ENCODE measurements at places on chromosomes 6 and 20.

DNA sequence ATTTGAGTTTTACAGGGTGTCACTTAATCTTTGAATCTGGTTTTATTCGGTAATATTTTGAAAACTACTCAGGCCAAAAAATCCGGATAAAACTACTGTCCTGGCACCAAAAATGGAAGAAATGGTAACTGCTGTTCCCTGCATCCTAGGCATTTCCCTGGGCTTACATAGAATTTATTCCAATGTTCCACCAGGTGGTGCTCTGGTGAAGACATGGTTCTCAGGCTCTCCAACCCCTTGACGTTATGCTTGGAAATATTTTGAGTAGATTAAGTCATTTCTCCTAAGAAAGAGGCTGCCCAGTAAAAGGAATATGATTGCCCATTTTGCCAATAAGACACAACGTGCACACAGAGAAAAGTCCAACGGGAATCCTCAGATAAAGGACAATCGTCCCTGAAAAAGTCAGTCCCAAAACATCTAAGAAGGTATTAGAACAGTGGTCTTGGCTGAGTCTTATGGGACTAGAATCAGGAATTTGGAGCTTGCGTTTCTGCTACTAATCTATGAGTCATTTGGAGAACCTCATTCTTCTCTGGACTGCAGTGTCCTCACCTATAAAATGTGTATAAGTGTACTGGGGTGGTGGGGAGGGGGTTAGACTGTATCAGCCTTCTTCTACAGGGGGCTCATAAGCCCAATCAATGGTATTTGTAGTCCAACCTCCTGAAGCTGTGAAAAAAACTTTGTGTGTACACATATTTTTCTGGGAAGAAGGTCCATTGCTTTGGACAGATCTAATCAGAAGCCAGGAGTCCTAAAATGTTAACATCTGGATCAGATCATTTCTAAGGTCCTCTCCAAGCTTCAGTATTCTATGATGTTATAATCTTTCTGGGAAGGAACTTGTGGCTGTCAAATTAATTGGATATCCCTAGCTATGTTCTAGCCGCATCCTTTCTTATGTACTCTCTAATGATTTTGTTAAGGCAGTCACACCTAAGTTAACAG, 131.0 kb upstream of the BMP2 start:
- no peak for DNase-seq

GRCh38 chr6:11796829-11797228, 18.2 kb upstream of the ADTRP start:
- no peak for DNase-seq

- no peak for DNase-seq
Measured at GRCh38 chr6:120173250-120173649, 823.7 kb upstream of the MAN1A1 start.

DNA sequence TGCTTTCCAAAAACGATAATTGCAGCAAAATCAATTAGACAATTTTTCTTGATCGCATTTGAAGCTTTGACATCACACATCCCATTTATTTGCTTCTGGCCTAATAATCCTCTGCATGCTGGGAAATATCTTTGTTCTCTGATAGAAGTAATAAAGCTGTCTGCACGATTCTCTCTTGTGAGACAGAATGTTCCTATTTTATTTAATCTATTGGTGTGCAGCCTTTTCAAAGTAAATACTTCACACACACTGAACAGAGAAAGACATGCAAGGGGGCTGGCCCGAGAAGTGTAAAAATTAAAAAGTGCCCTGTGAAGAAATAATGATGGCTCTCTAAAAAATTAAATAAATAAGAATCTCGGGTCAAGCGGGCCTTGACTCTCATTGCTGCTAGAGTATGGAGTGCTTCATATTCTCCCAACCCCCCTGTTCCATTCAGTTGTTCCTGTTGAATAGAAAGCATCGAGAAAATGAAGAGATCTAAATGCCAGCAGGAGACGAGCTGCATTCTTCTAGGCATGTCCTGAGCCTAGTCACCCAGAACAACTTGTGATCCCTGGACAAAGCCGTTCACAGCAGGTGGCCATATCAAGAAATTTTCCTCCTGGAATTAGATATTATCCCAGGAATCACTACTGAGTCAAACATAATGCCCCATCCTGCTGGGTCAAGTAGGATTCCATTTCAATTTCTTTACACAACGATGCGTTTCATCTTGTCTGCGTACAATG, 625.9 kb upstream of the EPHA7 start:
- no peak for DNase-seq

- no peak for DNase-seq
Measured at GRCh38 chr6:90338409-90338808, 41.8 kb upstream of the BACH2 start.

DNA sequence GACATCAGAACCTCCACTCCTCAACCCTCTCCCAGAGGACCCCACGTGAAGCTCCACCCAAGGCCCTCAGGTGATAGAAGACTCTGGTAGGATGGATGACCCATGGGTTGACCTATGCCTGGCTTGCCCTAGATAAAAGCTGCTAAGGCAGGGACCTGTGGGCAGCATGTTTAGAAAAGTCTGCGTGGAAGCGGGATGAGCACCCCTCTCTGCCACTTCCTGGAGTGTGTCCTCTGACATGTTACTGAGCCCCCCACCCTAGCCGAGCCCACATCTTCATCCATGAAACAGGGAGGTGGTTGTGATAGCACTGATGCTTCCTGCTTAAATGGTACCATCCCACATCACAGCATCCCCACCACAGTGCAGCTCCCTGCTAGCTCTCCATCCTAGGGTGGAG, 21.8 kb downstream of the MOCS1 start:
- DNase-seq: no peak

- no peak for DNase-seq
Measured at GRCh38 chr6:87714093-87714842, 12.2 kb upstream of the AKIRIN2 start.

DNA sequence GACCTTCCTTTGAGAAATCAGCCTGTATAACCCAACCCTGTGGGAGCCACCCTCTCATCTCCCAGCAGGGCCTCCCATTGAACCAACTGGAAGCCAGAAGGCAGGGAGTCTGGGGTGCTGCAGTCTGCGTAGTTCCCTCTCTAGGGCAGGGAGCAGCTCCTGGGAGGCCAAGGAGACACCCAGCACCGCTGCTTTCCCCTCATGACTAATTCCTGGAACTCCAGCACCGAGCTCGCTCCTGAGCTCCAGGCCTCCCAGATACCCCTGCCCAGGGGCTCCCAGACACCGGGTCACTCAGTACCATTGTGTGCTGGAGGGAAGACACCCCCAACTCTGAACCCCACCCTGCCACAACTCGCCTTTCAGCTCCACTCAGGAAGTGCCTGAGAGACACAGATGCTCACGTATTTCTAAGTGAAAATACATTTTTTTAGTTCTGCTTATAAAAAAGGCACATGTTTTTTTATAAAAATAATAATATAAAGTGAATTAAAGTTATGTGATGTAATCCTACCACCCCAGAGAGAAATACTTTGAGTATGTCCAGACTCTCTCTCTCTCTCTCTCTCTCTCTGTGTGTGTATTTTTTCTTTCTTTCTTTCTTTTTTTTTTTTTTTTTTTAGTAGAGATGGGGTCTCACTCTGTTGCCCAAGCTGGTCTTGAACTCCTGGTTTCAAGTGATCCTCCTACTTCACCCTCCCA, 17.5 kb downstream of the PIM1 start:
- no peak for DNase-seq

- no peak for DNase-seq
Measured at GRCh38 chr20:2133318-2134183, 31.9 kb downstream of the STK35 start.

DNA sequence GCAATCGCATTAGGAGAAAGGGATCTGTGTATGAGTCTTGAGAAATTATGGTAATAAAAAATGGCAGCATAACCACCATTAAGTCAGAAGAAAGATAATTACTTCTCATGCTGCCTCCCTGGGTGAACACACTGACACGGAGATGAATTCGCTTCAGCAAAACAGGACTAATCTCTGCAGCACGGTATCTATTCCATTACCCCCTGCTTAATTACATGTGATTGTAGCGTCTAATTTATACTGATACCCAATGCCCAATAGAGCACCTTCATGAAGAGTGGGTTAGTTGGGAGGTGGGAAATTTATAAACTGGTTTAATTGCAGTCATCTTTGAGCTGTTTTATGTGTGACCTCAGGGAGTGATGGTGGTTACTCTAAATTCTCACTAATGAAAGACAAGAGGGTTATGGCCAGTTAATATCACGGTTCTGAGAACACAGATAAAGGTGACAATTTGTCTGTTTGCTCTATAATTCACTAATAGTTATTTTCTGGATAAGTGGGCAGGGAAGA, 476.2 kb upstream of the SULF2 start:
- no peak for DNase-seq

- DNase-seq: no peak
Measured at GRCh38 chr20:57959589-57959988, 249.8 kb upstream of the PMEPA1 start.

- no peak for DNase-seq
Measured at GRCh38 chr6:41571021-41571780, 25.0 kb downstream of the FOXP4 start.

GRCh38 chr6:138973466-138974153, 14.4 kb downstream of the REPS1 start:
- DNase-seq: no peak

GRCh38 chr6:30207619-30208295, 5.4 kb downstream of the TRIM26 start:
- no peak for DNase-seq

DNA sequence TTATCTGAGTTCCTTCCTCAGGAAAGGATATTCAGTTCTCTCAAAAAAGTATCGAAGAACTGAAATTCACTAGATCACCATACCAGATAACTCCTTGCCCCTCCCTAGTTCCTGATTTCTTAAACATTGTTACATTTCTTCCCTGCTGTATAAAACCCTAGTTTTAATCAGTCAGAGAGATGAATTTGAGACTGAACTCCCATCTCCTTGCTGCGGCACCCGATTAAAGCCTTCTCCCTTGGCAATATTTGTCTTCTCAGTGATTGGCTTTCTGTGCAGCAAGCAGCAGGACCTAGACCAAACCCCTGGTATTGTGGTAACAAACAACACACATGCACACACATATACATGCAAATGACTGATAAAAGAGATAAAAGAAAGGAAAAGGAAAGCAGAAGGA, 1364.6 kb upstream of the GJE1 start:
- no peak for DNase-seq

GRCh38 chr20:64053841-64054661, 4.6 kb upstream of the SOX18 start:
- DNase-seq: no peak
